NCI-H1105 (cell line): ENCODE measurements at places on chromosomes 1 and 21.

DNA sequence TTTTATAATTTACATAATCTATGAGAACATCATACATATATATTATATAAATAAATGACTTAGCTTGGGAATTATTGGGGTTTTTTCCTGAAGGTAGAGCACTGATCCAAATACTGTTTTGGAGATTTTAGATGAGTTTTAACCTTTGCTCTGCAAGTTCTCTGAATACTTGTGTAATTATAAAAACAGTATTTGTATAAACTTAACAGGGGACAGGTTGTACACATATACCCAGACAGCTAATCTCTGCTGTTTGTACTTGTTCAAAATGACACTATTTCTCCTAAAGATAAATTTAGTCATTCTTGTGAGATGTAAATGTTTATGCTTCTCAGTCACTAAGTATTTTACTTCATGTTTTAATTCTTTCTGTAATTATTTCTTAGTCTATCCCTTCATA is 8.7 kb downstream of the AGL start:
- no peak for DNase-seq

GRCh38 chr1:151723726-151724370 is 2.5 kb downstream of the RIIAD1 start:
- no peak for DNase-seq

- no peak for DNase-seq
Measured at GRCh38 chr21:42887326-42887725, 5.8 kb upstream of the NDUFV3 start.

DNA sequence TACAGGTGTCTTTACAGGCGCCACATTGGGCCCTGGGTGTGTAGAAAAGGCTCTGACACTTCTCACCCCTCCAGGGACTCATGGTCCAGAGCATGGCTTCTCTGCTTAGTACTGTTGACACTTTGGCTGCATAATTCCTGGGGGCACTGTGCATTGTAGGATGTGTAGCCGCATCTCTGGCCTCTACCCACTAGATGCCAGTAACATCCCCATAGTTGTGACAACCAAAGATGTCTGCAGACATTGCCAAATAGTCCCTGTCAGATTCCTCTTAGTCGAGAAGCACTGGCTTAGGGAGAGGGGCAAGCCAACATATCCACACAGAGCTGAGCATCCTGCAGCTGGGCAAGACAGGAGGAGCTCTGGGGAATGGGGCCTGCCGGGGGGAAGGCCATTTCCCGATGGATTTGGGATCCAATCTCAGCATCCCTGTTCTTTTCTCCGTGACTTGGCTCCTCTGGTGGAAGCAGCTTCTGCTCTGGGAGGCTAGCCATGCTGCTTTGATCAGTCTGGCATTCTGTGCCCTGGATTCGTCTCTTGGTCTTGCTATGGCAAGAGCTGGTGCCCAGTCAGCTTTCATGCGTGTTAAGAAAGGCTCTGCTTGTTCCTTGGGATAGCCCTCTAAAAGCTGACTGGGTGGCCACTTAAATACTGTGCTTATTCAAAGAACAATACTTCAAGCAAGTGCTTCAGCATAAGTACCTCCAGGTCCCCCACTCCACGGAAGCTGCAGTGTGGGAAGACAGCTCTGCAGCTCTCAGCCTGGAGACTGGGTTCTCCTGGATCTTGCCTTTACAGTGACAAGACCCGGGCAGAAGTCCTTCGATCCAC is 38.3 kb upstream of the SCMH1 start:
- no peak for DNase-seq

- DNase-seq, result no peak
Measured at GRCh38 chr1:178011465-178011828, 41.6 kb upstream of the SEC16B start.

DNA sequence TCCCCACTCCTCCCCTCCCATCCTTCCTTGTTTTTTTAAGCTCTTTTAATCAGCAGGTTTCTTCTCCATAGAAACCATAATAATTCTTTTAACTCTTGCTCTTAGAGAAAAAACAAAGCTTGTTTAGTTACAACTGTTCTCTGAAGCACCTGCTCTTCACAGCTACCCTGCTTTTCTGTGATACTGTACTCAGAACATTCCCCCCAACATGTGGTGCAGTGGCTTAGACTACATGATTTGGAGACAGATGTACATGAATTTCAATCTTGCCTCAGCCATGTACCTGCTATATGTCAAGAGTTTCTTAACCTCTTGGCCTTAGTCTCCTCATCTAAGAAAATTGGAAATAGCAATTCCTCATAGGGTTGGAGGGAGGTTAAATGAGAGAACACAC is 33.5 kb downstream of the LAMC2 start:
- DNase-seq, result no peak

DNA sequence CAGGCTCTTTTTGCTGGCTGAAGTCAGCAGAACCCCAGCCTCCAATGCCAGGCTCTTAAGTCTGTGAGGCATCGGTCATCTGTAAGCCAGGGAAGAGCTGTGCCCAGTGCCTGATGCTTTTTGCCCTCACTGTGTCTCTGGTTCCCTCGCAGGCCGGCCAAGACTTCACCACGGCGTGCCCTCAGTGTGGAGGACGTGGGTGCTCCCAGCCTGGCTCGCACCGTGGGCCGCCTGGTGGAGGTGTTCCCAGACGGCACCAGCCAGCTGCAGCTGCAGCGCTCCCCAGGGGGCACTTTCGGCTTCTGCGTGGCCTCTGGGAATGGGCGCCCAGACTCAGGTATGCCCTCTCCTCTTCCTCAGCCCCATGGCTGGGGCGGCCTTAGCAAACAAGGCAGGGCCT is 32.5 kb downstream of the KIAA1614 start:
- no peak for DNase-seq

DNA sequence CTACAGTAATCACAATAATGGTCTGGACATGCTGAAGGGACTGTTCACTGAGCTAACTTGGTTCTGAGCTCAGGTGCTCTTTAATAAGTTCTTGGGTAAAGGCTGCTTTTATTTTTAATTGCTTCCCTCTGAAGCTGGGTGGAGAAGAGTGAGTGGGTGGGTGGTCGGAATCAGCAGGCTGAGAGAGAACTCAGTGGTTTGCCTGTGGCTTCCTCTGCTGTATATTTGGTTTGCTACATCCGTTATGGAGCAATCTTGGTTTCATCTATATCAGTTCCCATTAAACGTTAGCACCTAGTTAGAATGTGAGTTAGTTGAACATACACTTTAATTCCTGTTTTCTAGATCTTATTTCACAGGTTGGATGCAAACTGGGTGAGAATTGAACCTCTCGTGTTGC is 23.3 kb downstream of the CNIH4 start:
- DNase-seq, result no peak

- no peak for DNase-seq
Measured at GRCh38 chr1:149934356-149934755, 2.3 kb downstream of the MTMR11 start.

DNA sequence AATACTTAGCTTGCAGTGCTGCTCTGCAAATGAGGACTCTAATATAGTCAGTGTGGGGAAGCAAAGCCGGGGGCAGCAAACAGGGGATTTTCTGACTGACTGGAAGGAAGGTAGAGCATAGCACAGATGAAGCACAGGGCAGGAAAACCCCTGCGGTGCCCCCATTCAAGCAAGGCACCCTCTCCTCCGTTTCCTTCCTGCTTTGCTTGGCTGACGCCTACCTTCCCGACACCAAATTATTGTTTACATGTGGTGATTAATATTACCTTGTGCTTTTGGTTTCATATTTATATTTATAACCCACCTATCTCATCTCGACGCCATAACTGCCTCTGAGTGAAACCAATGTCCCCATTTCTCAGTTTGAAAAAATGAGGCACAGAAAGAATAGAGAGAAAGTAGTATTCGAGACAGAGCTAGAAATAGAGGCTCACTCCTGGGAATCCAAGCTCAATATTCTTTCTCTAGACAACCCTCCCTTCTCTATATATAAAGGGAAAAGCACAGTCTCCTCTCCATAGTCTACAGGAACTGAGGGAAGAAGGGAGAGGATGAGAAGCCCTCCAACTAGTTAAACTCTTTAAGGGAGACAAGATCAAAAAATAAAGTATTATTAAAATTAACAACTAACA is 41.3 kb downstream of the PIK3C2B start:
- no peak for DNase-seq

GRCh38 chr1:154453574-154454352 is 48.3 kb upstream of the TDRD10 start:
- no peak for DNase-seq

- no peak for DNase-seq
Measured at GRCh38 chr1:19879661-19880060, 2.5 kb upstream of the OTUD3 start.

GRCh38 chr1:6770751-6771440 is 14.4 kb upstream of the CAMTA1 start:
- no peak for DNase-seq

DNA sequence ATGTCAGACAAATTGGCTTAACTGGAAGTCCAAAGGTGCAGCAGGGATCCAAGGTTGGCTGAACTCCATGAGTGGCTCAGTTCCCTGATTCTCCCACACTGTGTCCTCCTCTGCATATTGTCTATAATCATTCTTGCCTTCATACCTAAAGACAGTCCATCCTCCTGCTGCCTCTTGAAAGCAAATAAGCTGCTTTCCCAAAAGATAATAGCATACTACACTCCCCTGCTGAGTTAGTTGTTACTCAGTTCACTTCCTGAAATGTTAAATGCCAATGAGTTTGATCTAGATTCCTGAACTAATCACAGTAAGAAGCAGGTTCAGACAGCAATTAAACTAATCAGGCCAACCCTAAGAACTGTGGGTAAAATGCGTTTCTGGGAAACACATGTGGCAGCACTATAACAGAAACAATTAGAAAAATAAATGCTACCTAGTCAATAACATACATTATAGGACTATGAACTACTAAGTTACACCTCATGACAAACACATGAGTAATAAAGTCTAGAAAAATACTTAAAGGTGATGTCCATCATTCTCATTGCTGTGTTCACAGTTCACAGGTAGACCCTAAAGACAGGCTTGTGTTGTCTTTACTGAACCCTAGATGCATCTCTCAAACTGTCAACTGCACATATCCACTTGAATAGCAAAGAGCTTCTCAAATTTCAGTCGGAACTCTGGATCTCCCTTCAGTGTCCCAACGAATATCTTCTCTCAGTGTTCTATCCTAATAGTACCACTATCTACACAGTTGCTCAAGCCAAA is 50.8 kb upstream of the BOLA1 start:
- no peak for DNase-seq

- no peak for DNase-seq
Measured at GRCh38 chr1:244011271-244011670, 39.8 kb upstream of the ZBTB18 start.

DNA sequence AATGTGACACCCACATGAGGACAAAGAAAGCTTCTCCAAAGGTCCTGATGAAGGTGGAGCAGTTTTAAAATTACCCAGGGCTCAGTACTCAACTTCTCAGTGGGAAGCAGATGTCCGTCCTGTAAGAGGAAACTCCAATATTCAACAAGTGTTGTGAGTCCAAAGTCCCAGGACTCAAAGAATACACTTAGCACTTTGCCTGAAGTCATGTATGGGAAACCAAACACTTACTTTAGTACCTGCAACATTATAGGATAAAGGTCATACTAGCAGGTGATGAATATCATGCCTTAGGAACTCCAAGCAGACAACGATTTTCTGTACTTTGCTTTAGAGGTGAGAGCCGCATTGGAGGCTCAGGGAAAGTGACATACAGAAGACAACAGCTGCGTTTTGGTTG is 37.2 kb upstream of the ST6GALNAC3 start:
- DNase-seq, result no peak

GRCh38 chr1:24987424-24987823 is 57.3 kb upstream of the RUNX3 start:
- DNase-seq, result no peak

GRCh38 chr1:156400191-156400935 is 31.4 kb downstream of the RHBG start:
- DNase-seq, result no peak

DNA sequence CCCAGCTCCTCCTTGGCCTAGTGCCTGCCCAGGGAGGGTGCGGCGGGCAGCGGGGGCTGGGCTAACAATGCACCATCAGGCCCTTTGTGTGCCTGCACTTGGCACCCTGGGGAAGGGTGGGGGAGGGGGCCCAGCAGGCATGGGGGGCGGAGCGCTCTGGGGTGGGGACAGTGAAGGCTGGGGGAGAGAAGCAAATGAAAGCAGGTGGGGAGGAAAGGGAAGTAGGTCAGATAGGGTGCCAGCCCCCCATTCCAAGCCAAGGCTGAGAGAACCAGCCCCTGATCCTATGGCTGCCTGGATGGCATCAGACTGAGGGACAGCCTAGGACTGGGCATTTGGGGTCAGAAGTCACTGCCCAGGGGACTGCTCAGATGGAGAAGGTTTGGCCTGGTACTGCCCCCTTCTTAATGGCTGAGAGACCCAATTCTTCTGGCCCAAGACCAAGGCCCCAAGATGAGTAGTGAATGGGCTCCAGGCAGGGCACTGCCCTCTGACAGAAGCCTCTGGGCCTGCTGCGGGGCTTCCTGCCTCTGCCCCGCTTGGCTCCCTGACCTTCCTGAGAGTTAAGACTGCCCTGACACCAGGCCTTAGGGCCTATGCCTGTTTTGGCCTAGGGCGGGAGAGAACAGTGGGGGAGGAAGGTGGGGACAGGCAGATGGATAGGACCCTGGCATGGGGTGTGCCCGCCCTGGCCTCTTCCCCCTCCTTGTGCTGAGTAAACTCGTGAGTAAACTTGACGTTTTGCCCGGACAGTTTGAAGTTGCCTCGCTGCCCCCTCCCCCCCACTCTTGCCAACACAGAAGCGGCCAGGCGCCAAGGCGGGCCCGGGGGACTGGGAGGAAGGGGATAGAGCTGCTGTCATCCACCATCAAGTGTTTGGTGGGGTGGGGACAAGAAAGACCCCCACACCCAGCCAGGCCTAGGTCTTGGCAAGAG is 2.7 kb downstream of the ZBTB7B start:
- no peak for DNase-seq

DNA sequence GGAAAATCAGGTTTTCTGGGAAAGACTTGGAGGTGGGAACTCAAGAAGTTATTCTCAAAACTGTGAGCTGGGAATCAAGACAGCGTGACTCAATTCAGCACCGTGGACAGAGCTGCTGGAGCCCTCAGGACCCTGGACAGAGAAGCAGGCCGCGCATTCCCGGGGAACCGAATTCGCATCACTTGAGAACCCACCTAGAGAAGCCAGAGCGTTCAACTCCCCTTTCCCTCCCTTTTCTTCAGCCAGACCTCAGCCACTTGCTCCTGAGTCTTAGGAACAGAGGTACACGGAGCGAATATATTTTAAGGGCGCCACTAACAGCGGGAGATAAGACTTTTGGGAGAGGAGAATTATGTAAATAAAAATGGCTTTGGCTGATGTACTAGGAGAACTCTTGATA is 2.0 kb upstream of the LIN28A start:
- no peak for DNase-seq
